AG09319 (cell line): ENCODE measurements at places on chromosomes 16 and 17.

GRCh38 chr17:49090878-49091594 is 41.5 kb upstream of the B4GALNT2 start:
- no peak for DNase-seq

DNA sequence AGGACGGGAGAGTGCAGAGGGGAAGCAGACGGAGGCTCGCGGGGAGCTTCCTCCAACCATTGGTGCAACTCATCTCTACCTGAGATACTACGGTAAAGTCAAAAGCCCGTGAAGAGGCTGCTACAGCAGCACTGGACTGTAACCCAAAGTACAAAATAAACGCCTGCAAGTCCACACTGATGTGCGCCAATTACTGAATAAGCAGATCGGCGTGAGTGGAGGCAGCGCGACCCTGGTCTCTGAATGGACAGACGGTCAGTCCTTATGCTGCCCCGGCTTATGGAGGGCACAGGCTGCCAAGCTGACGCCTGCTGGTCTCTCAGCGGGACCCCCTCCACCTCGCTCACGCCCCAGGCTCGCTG is 58.5 kb downstream of the LMF1 start:
- no peak for DNase-seq

GRCh38 chr16:81026429-81026828 is 9.2 kb upstream of the ATMIN start:
- DNase-seq = no peak

GRCh38 chr17:2954898-2955445 is 108.4 kb downstream of the OR1D5 start:
- DNase-seq = peak; percentile 88

DNA sequence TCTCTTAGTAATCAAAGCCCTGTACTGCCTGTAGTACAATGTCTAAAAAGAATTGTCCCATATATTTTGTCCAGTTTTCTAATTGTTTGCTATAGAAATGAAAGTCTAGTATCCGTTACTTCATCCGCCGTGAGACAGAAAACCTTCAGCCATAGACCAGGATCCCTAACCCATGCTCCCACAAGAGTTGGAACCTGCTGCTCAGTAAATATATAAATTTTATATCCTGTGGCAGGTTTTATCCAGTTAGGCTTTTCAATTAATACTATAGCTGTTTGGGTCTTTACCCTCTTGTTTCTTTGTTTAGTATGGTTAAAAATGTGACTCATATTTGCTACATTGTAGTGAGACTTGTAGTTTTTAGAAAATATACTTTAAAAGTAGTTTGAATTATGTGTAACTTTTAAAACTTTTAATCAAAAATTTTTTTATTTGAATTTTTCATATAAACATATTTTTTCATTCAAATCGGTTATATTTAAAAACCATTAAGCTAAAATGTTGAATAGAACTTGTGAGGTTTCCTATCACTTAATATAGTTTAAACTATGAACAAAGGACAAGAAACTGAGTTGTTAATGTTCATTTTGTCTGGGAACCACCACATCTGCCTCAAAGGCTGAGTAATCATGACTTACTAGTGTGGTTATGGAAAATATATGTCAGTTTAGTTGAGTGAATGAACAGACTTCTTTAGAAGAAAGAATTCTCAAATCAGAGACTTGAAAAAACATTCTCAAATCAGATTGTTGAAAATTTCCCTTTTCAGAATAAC is 54.8 kb downstream of the VMP1 start:
- no peak for DNase-seq

DNA sequence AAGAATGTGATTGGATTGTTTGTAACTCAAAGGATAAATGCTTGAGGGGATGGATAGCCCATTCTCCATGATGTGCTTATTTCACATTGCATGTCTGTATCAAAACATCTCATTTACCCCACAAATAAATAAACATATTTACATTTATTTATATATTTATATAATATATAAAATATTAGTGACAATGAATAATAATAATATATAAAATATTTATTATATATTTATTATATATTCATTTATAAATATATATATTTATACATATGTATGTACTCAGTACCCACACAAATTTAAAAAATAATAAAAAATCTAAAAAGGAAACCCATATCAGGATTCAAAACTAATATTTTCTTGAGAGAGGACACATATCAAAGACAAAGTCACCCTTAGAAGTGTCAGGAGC is 429.9 kb downstream of the KCNJ2 start:
- no peak for DNase-seq

DNA sequence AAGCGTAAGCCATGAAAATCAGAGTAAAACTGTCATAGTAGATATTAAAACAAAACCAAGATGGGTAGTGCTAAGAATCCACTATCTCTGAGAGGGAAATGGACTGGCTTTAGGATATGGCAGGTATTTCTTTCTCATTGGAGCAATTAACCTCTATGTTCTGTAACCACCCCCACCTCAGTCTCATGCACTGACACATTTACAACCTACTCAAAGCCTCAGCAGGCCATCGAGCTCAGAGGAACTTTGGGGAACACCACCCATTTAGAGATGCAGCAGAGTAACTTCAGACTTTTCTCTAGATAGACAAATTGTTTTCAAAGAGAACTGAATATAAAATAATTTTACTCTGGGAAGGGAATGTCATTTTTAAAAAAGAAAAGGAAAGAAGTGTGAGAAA is 615.8 kb upstream of the ZFHX3 start:
- no peak for DNase-seq

DNA sequence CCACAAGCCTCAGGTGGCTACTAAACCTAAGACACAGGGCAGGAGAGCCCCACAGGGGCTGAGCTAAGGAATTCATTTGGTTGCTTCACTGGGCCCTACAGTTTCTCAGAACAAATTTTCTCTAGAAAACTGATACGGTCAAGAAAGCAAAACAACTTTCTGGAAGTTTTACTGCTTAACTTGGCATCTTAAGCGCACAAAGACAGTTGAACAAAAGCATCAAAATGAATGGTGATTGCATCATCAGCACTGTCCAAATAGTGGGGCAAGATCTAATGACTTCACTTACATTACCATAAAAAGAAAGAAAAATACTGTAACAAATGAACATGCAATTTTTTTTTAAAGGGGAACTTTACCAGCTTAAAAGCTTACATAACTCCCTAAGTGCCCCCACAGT is 47.6 kb downstream of the XPO6 start:
- peak; percentile 57 for DNase-seq

GRCh38 chr16:3088925-3089716 is 10.0 kb downstream of the ZSCAN10 start:
- no peak for DNase-seq

GRCh38 chr17:30586818-30587595 is 109.8 kb downstream of the GOSR1 start:
- no peak for DNase-seq

DNA sequence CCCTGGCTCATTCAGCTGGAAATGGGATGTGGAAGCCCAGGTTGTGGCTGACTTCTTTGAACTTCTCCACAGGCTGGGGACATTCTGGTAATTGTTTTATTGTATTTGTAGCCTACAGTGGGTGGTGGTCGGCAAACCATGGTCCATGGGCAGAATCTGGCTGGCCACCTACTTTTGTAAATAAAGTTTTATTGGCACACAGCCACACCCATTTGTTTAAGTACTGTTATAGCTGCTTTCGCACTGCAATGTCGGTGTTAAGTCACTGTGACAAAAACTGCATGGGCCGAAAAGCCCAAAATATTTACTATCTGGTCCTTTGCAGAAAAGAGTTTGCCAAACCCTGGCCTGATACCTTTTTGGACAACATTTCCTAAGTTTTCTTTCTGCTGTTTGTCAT is 86.2 kb downstream of the NTN1 start:
- no peak for DNase-seq

- no peak for DNase-seq
Observed at GRCh38 chr17:13204607-13205237, 186.9 kb upstream of the ELAC2 start.

DNA sequence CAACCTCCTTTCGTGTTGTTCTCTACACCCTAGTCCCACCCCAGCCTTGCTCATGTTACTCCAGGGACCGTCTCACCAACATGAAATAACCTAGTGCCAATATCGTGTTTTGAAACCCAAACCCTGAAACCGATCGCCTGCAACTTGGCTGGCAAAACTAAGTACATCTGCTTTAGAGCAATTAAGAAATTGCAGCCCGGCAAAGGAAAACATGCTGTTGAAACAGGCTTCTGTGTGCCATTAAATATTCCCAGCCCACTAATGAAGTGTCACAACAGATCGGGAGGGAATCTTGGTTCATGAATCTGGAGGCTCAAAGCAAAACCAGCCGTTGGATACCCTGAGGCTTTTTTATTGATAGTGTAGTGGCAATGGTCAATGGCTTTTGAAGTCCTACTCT is 48.3 kb upstream of the GPR139 start:
- DNase-seq = no peak

DNA sequence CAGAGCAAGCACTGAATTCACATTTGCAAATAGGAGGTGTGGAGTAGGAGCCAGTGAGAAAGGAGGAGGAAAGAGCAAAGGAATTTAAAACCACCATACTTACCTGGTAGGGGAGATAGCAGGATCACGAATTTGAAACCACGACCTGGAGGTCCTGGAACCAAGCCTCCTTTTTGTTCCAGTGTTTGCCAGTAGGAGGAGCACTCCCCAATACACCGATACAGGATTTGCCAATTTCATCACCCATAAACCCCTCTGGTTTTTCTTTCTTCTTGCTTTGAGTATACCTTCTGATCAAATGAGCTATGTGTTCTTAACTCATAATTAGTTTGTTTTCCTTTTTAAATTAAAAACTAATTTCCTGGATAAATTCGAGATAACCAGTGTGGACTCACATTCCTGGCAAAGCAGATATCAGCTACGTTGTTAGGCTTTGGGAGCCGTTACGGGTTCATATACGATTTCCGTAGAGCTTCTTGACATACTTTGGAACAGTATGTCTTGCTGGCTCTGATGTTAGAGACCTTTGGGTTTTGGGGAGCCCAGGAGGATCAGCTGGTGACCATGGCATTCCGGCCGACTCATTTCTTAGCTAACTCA is 22.7 kb downstream of the BCO1 start:
- no peak for DNase-seq

GRCh38 chr17:40841246-40841645 is 18.8 kb upstream of the KRT10 start:
- no peak for DNase-seq

GRCh38 chr17:74368341-74369081 is 1.2 kb downstream of the GPR142 start:
- DNase-seq = peak; percentile 19

- no peak for DNase-seq
Observed at GRCh38 chr16:70158261-70158939, 15.2 kb upstream of the CLEC18C start.

- no peak for DNase-seq
Observed at GRCh38 chr17:49390548-49391324, 23.9 kb downstream of the PHB1 start.

GRCh38 chr16:78679546-78679945 is 580.1 kb downstream of the WWOX start:
- no peak for DNase-seq

DNA sequence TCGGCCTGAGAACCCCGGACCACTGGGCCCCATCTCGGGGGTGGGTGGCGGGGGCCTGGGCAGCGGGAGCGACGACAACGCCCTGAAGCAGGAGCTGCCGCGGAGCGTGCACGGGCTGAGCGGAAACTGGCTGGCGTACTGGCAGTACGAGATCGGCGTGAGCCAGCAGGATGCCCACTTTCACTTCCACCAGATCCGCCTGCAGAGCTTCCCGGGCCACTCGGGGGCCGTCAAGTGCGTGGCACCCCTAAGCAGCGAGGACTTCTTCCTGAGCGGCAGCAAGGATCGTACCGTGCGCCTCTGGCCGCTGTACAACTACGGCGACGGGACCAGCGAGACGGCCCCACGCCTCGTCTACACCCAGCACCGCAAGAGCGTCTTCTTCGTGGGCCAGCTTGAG is 8.9 kb upstream of the SERPINF2 start:
- DNase-seq = no peak

- no peak for DNase-seq
Observed at GRCh38 chr16:69029121-69029520, 76.3 kb upstream of the HAS3 start.

DNA sequence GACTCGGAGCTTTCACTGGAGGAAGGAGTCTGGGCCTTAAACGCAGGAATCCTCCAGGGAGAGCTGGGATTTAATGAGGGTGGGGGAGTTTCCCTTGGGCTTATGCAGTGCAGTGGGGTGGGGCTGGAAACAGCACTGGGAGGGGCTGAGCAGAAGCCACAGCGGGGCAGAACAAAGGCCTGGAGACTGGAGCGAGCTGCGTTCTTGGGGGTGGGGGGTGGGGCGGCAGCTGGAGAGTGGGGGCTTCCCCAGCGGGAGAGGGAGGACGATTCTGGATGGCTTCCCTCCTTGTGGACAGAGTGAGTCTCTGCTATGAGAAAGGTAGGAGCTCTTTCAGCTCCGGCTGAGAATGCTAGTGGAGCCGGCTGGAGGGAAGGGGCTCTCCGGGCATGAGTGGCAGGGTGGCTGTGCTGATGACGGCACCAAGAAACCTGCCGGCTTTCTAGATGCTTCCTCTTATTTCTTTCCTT is 406.0 kb downstream of the SEC14L1 start:
- DNase-seq = no peak
